ENCODE measurements at places on chromosomes 1 and 21.

GRCh38 chr1:191290441-191290840 is 812.8 kb upstream of the BRINP3 start:
- no peak for DNase-seq

DNA sequence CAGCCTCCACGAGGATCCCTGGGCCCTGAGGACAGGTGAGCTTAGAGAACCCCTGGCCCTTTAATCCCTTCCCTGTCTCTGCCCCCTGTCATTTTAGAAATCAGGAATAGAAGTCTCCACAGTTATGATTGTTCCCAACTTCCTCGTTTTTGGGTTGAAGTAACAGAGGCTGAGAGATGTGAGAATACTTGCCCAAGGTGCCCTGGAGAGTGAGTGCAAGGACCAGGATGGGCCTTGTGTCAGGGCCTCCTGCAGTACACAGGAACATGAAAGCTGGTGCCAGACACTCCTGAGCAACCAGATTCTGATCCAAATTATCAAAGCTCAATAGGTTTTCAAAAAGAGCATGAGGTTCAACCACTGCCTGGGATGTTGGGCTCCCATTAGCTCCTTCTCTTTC is 10.1 kb downstream of the HLX start:
- DNase-seq: no peak

DNA sequence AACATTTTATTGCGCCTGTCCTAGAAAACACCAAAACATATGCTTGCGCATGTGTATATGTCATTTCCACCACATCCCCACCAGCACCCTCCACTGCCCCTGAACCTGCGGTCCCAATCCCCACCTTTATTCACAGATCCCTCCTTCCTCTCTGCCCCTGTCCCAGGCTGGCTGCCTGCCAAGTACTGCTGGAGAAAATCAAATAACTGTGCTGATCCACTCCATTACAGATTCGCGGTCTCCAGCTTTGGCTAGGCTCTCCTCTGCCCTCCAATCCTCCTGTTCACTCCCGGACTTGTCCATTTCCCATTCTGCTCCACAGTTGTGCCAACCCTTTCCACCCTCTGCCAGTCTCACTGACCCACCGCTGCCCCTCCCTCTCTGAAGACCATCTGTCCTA is 59.3 kb upstream of the GJB5 start:
- peak; percentile 51 for DNase-seq

GRCh38 chr21:42592156-42592820 is 61.1 kb upstream of the PDE9A start:
- DNase-seq: no peak

DNA sequence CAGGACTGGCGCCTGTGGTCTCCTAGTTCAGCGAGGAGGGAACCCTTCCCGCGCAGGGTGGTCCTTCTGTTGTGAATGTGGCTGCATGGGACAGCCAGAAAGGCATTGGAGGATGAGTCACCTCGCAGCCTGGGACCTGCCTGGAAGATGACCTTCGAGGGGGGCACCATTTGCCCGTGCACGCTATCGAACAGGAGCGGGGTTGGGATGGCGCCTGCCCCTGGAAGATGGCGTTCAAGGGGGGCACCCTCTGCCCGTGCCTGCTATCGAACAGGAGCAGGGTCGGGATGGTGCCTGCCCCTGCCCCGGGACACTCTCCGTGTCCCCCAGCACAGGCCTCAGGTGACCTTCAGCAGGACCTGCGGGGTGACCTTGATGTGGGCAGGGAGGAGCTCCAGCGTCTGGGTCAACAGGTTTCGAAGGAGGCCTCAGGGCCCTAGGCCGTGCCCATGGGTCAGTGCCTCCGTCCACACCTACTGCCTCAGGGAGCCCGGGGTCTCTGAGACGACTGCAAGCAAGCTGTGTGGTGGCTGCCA is 1.7 kb upstream of the ACTRT2 start:
- no peak for DNase-seq

- DNase-seq: no peak
These were observed 17.3 kb upstream of the LRP8 start for GRCh38 chr1:53344921-53345838.

GRCh38 chr1:115781343-115781742 is 12.8 kb upstream of the CASQ2 start:
- no peak for DNase-seq

DNA sequence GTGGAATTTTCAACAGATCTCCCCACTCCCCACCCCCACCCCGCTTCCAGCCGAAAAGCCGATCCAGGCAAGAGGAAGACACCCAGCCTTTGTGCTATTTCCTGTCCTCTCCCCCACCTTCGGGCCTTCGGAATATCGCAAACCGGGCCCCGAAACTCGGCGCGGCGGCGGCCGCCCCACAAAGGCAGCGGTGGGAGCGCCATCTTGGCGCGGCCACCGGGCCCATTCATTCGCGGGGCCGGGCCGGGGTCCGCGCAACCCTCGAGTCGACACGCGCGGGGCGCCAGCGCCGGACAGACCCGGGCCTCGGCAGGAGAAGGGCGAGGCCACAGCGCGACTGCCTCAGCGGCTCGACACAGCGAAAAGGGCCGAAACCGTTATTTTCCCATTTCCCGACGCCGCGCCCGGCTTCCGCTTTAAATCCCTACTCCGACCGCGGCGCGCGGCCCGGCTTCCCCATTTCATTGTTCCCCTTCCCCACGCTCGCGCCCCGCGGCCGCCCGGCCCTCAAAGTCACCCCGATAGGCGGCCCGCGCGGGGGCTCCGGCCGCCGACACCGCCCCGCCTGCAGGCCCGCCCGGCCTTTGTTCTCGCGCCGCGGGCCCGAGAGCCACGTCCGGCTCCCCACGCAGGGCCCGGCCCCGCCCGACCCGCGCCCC is 911 bp downstream of the GNB1 start:
- DNase-seq: peak; percentile 19

DNA sequence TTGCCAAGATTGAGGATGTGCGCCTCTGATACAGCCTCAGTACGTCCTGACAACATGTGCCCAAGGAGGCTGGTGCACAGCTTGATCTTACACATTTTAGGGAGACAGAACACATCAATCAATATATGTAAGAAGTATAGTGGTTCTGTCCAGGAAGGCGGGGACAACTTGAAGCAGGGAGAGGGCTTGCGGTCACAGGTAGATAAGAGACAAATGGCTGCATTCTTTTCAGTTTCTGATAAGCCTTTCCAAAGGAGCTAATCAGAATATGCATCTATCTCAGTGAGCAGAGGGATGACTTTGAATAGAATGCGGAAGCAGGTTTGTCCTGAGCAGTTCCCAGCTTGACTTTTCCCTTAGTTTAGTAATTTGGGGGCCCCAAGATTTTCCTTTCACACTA is 10.2 kb downstream of the DHCR24 start:
- DNase-seq: no peak
